ENCODE measurements at places on chromosomes 11 and 22. TPM values are rescaled to one million over a fixed set of nuclear protein-coding genes. Genes with fewer than 3 reads are reported as not detected.

PVALB gene
- not detected for total RNA-seq

NCAM1 gene
- total RNA-seq: 4.6 TPM

POU2AF2 gene
- total RNA-seq: not detected

BTBD18 gene
- not detected for total RNA-seq

SLC1A2 gene
- 8.1 TPM for total RNA-seq

DSCAML1 gene
- not detected for total RNA-seq

OR56A1 gene
- under 0.01 TPM for total RNA-seq

APOBEC3C gene
- total RNA-seq: 11.6 TPM

GAB4 gene
- total RNA-seq: not detected

CCDC15 gene
- 7.9 TPM for total RNA-seq

SLC37A2 gene
- total RNA-seq: 0.88 TPM

KRTAP5-1 gene
- total RNA-seq: not detected

RHOD gene
- total RNA-seq: 7.6 TPM

ACR gene
- not detected for total RNA-seq

ACP2 gene
- total RNA-seq: 53.3 TPM

TSPAN32 gene
- total RNA-seq: not detected

LAYN gene
- total RNA-seq: 9.6 TPM

C22orf15 gene
- total RNA-seq: 0.86 TPM

FAM111B gene
- 11.5 TPM for total RNA-seq

ANKK1 gene
- 0.44 TPM for total RNA-seq

PTPRCAP gene
- total RNA-seq: 1.3 TPM

ZBED5 gene
- 23.0 TPM for total RNA-seq

SLC22A6 gene
- total RNA-seq: not detected

C11orf87 gene
- not detected for total RNA-seq

MYRF gene
- 6.4 TPM for total RNA-seq

PHETA2 gene
- total RNA-seq: 17.0 TPM

UEVLD gene
- 39.1 TPM for total RNA-seq

KRTAP5-7 gene
- total RNA-seq: not detected

TSSK2 gene
- total RNA-seq: not detected

KCNQ1OT1 gene
- 4.2 TPM for total RNA-seq
